ENCODE measurements at places on chromosomes 1 and 21.

DNA sequence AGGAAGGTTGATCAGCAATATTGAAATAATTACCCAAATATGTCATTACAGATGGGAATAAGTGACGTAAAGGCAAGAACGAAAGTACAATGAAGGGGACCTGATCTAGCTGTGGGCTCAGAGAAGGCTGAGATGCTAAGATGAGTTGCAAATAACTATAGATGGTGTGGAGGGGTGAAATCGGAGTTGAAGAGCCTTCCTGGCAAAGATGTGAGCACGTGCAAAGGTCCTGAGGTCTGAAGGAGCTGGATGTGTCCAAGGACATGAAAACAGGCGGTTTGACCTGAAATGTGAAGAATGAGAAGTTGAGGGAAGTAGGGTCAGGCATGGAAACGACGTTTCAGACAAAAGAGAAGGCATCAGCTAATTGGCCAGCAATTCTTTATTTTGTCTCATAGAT, 61.6 kb upstream of the SLC45A1 start:
- DNase-seq = no peak

- no peak for DNase-seq
Observed at GRCh38 chr1:226216056-226216455, 7.4 kb upstream of the MIXL1 start.

DNA sequence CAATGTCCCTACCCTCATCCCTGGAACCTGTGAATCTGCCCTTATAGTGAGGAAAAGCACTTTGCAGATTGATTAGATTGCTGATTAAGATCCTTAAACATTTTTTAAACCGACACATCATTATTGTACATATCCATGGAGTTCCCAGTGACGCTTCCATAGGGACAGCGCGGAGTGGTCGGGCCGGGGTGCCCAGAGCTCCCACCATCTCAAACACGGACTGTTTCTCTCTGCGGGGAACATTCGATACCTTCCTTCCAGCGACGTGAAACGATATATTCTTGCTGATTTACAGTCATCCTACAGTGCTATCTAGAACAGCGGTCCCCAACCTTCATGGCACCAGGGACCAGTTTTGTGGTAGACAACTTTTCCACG, 4.0 kb downstream of the KRTAP10-12 start:
- DNase-seq = no peak

GRCh38 chr1:213883618-213884017, 104.2 kb upstream of the PROX1 start:
- DNase-seq = no peak

DNA sequence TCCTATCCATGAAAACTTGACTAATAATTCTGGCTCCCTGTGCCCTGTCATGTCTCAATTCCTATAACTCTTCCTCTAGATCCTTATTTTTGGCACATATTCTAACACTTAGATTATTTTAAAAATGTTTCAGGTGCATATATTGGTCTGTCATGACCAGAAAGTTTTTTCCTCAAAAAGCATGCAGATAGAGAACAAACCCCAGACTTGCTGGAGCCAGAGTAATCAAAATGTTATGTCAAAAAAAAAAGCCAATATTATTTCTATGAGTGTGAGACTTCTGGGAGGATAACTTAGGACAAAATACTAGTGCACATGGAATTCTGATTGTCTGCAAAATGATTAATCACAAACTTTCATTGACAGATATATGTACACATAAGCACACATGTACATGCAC, 135.1 kb upstream of the MROH9 start:
- DNase-seq = no peak

- DNase-seq = no peak
Observed at GRCh38 chr1:225709101-225709500, 56.2 kb upstream of the ENAH start.

GRCh38 chr1:87333692-87334347, 5.1 kb downstream of the LMO4 start:
- DNase-seq = no peak

- DNase-seq = no peak
Observed at GRCh38 chr1:247441606-247442005, 16.3 kb downstream of the OR2B11 start.

DNA sequence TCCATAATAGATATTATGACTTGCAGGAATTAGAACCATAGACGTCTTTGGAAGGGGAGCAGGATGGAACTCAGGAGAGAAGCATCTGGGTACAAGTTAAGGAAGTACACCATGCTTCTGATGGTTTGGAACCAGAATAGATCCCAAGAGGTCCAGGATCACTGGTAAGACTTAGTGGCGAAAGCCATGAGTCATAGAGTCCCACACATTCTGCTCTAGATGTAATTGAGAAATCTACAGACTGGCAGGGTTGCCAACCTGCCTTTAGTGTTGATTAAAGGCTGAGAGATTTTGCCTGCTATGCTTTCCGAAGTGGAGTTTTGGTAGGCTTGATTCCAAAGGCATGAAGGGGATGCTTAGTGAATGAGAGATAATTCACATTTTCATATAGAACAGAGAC, 57.1 kb upstream of the C1orf87 start:
- no peak for DNase-seq

- no peak for DNase-seq
Observed at GRCh38 chr1:178344513-178345091, 152.2 kb downstream of the CLEC20A start.

DNA sequence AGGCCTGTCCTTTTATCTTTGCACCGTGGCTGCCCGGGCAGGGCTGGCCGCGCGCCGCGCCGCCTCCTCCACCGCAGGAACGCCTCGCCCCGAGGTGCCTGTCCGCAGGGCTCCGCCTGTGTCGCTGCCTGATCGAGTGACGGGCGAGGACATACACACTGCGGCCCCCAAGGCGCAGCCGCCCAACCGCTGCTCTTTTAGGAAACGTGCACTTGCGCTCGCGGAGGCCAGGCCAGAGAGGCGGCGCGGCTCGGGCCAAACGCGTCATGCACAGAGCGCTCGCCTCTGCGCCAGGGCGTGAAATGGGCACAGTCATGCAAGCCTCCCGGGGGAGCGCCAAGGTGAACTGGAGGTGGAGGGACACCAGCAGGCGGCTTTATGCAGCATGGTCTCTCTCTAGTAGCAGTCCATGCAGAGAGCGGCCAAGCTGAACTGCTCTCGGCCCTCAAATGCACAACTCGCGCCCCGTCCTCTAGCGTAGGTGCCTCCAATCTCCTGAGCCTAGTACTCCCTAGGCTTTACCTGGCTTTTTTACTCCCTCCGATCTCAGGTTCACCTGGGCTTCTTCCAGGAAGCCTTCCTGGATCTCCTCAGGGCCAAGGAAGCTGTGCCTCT, 12.9 kb downstream of the TRABD2B start:
- no peak for DNase-seq

DNA sequence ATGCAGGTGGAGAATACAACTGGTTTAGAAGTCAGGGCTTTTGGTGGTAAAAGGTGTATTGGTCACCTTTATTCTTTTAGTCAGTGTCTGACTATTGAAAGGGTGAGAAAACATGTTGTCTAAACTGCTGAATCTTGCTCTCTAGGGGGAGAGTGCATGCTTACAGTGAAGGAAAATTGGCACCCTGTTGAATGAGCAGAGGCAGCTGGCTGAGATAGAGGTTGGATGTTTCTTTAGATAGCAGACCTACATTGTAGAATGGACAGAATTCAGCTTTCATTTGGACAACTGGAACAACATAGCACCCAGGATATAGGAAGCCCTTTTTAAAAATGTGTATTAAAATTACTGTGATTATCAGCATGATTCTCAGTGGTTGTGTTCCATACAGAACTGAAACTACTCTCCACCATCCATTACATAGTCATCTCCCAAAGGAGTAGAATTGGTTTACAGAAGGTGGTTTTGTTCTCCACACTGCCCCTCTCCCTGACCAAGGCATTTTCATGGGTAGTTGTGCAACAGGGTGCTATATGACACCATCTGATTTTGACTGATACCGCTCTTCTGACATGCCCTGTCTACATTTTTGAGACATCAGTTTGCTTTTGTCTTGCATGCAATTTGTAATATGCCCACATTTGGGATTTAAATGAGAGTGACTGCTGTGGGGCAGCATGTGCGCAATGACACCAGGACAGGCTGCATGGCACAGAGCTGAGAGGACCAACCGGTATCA, 16.2 kb downstream of the RHOU start:
- no peak for DNase-seq

GRCh38 chr1:43348343-43348808, 10.4 kb upstream of the CDC20 start:
- no peak for DNase-seq

- DNase-seq = no peak
Observed at GRCh38 chr1:5827516-5827915, 164.7 kb downstream of the NPHP4 start.

DNA sequence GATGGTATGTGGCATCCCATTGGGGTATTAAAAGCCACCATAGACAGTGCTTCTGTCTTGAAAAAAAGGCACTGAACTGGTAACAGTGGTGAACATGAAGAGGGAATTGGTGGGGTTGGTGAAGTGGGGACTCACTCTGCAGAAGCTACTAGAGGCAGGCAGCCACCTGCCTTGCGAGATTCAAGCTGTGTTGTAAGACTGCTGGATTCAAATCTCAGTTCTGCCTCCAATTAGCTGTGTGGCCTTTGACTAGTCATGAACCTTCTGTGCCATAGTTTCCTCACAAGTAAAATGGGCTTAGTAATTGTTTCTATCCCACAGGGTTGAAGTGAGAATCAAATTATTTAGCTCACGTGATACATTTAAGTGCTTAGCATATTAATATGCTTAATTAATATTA, 16.6 kb upstream of the ELOA start:
- DNase-seq = no peak

- no peak for DNase-seq
Observed at GRCh38 chr1:53089478-53090226, 27.6 kb downstream of the PODN start.

DNA sequence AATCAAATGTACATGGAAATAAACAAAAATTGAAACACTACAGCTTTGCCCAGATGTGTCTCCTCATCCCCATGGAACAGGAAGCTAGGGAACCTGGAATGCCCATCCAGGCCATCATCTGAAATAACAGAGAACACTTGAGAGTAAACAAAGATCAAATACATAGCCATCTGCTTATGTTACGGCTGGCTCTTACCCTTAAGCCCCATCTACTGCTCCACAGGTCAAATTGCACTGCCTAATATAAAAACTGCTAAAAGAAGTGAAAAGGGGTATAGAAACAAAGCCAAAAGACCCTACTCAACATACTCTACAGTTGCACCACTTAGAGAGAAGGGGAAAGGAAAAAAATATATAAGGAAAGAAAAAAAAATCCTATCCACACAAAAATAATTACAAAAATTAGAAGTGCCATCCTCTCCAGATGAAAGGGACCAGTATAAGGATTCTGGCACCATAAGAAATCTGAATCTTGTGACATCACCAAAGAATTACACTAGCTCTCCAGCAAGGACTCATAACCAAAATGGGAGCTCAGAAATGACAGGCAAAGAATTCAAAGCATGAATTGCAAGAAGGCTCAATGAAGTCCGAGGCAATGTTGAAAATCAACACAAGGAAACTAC, 26.9 kb downstream of the OR6Y1 start:
- no peak for DNase-seq

DNA sequence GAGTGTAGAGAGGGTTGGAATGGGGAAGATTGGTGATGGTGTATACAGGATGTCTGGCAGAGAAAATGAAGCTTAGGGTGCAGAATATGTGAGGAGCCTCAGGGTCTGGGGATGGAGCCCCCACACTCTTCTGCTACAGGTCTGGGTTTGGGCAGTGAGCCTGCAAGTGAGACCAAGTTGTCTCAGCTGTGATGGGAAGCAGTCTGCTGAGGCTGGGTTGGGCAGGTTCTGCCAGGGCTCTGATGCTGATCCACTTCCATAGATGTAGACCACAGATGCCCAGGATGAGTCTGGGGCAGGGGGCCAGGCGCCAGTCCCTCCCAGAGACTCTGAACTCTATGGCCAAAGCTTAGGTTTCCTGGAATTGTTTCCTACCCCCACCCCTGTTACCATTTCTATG, 516.9 kb downstream of the PTPRU start:
- DNase-seq = no peak

DNA sequence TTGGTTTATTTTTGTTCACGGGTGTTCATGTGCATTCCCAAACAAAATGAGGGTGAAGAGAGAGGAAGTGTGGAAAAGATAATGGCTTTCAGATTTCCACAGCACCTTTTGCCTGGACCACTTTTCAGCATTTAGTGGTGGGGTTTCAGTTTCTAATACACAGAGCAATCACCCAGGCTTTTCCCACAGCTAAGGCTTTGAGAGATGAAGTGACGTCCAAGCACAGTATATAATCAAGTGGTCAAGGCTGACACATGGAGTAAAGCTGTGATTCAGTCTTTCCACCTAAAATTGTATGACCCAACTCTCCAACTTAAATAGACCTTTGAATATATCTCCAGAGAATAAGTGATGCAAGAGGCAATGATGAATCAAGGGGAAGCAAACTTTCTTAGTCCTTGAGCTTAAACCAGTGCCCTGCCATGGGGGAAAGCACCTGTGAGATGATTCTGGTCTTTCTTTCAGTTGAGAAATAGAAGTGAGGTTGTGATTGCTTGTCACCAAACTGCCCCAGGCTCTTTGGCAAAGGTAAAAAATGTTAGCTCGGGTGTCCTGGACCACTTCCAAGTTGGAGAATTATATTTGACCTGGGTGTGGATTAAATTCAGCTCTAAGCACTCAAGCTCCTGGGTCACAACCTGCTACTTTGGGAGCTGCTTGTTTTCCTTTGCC, 2.4 kb upstream of the PIK3R3 start:
- DNase-seq = no peak

DNA sequence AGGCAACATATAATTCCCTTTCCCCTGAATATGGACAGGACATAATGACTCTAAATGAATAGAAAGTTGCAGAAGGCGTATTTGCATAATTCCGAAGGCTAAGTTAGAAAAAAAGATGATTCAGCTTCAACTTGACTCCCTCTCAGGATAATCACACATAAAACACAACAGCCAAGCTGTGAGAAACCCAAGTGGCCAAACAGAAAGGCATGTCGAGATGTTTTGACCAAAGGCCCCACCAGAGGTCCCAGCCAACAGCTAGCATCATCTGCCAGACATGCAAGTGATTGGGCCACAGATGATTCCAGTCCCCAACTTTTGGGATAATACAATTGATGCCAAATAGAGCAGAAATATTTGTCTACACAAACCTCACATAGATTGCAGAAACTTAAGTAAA, 444.9 kb downstream of the LTN1 start:
- no peak for DNase-seq

DNA sequence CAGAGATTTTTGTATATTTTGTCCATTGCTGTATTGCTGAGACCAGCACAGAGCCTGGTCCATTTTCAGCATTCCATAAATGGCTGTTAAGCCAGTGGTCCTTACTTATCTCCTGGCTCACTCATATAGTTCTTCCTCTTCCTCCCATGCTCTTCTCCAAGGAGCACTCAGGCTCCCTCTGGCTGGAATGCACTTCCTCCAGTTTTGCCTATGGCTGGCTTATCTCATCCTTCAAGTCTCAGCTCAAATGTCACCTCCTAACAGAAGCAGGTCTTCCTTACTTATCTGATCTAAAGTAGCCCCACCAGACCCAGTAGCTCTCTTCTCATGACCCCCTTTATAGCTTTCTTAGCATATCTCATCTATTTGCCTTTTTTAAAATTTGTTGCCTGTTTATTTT, 146.9 kb downstream of the SLC30A10 start:
- no peak for DNase-seq

GRCh38 chr1:173152598-173152997, 54.5 kb downstream of the TNFSF4 start:
- no peak for DNase-seq
